ENCODE measurements at places on chromosomes 12 and 14. TPM values are rescaled to one million over a fixed set of nuclear protein-coding genes. Genes with fewer than 3 reads are reported as not detected.

The HNRNPC gene
- 761 TPM for total RNA-seq

The BIN2 gene
- total RNA-seq, result 0.13 TPM

The GYS2 gene
- not detected for total RNA-seq

The RASSF9 gene
- 0.53 TPM for total RNA-seq

The CFAP251 gene
- 0.85 TPM for total RNA-seq

The SYNE2 gene
- total RNA-seq, result 8.7 TPM

The CMA1 gene
- not detected for total RNA-seq

The NEUROD4 gene
- not detected for total RNA-seq

The CLEC4A gene
- total RNA-seq, result not detected

The PPP4R4 gene
- total RNA-seq, result 0.27 TPM

The TEDC1 gene
- total RNA-seq, result 38.5 TPM

The TEX22 gene
- 0.18 TPM for total RNA-seq

The ARID4A gene
- total RNA-seq, result 7.4 TPM

The TAS2R19 gene
- not detected for total RNA-seq

The LRRIQ1 gene
- total RNA-seq, result 0.41 TPM

The LYZ gene
- total RNA-seq, result 2.2 TPM

The SYCP3 gene
- not detected for total RNA-seq

The C12orf54 gene
- not detected for total RNA-seq

The ANKS1B gene
- total RNA-seq, result 0.73 TPM

The SOAT2 gene
- 0.23 TPM for total RNA-seq

The KLRF1 gene
- total RNA-seq, result not detected

The ZC2HC1C gene
- total RNA-seq, result 3.0 TPM

The MEG3 gene
- 60.4 TPM for total RNA-seq

The GUCY2C gene
- total RNA-seq, result not detected

The TSPAN9 gene
- total RNA-seq, result 18.7 TPM

The HOTAIR gene
- not detected for total RNA-seq

The CEP128 gene
- 5.7 TPM for total RNA-seq

The MYH7 gene
- not detected for total RNA-seq

The RPGRIP1 gene
- 0.23 TPM for total RNA-seq

The OAS2 gene
- total RNA-seq, result 0.15 TPM

The ETFBKMT gene
- total RNA-seq, result 0.64 TPM

The AHNAK2 gene
- 214 TPM for total RNA-seq

The TRIM9 gene
- 8.3 TPM for total RNA-seq

The WNT1 gene
- not detected for total RNA-seq

The SPTLC2 gene
- 23.6 TPM for total RNA-seq

The AHSA1 gene
- 326 TPM for total RNA-seq

The TMEM229B gene
- 0.22 TPM for total RNA-seq

The PPP1R36 gene
- 0.24 TPM for total RNA-seq

The SOCS4 gene
- total RNA-seq, result 9.6 TPM

The ISM2 gene
- total RNA-seq, result 0.48 TPM

The LRRK2 gene
- 2.2 TPM for total RNA-seq

The DAO gene
- not detected for total RNA-seq

The MYH6 gene
- not detected for total RNA-seq

The CCDC177 gene
- total RNA-seq, result not detected

The RDH16 gene
- total RNA-seq, result 0.09 TPM

The PPM1H gene
- 8.0 TPM for total RNA-seq
